ENCODE measurements at places on chromosomes 12 and 14.

GRCh38 chr14:104935955-104936354 is 11.3 kb downstream of the PLD4 start:
- DNase-seq = peak; percentile 9

DNA sequence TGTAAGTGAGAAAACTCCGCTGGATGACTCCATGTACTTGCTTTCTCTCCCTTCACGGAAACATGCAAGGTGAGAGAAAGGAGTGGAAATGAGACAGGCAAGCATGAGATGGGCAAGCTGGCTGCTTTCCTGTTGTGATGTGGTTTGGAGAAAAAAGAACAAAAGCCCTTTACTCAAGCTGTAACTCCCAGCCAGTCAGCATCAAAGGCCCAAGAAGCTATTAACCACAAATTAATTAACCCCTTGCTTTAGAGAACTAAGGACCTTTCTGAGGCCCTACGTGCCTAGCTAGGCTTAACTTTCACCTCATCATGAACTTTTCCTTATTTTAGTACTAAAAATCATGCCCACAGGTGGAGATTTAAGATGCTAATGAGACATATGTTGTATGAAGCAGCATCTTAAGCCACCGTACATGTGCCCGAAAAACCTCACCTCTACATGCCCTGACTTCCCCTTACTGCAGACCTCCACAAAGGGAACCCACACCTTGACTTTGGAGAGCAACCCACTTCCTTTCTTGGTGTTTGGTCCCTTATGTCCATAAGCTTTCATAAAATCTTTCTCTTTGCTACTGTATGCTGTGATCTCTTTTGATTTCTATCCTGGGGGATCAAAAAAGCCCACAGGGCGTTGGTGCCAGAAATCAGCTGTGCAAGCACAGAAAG is 87.0 kb downstream of the GALNT8 start:
- DNase-seq = no peak

GRCh38 chr14:61388173-61388975 is 67.0 kb downstream of the PRKCH start:
- DNase-seq = peak; percentile 55

- no peak for DNase-seq
These were observed 2.6 kb upstream of the RASAL1 start for GRCh38 chr12:113137861-113138783.

- peak; percentile 34 for DNase-seq
These were observed 1349.1 kb downstream of the TMEM121 start for GRCh38 chr14:106875503-106875902.

DNA sequence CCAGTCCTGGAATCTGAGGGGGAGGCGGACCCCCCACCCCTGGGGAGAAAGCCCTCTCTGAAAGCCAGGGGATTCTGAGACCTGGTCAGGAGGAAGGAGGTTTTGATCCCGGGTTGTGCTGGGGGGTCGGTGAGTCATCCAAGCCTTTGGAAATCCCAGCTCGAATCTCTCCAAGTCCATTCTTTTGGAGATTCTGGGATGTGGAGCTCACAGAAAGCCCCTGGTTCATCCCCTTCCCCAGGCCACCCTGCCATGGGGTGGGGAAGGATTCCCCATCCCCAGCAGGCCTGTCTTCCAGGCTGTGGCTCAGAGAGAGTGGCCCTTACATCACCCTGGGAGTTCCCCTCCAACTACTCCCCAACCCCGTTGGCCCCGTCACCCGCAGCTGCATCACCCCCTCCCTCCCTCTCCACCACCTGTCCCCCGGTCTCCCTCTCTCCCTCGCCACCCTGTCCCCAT is 14.3 kb downstream of the EXOC3L4 start:
- peak; percentile 84 for DNase-seq

DNA sequence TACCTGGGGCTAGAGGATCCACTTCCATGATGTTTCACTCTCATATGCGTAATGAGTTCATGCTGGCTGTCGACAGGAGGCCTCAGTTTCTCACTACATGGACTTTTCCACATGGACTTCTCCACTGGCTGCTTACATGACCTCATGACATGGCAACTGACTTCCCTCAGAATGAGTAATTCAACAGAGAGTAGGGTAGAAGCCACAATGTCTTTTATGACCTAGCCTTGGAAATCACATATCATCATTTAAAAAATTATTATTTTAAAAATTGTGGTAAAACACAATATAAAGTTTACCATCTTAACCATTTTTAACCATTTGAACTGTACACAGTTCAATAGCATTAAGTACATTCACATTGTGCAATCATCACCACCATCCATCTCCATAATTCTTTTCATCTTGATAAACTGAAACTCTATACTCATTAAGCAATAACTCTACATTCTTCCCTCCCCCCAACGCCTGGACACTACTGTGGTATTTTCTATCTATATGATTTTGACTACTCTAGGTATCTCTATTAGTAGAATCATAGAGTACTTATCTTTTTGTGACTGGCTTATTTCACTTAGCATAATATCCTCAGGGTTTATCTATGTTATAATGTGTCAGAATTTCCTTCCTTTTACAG is 144.5 kb downstream of the TGFB3 start:
- no peak for DNase-seq

DNA sequence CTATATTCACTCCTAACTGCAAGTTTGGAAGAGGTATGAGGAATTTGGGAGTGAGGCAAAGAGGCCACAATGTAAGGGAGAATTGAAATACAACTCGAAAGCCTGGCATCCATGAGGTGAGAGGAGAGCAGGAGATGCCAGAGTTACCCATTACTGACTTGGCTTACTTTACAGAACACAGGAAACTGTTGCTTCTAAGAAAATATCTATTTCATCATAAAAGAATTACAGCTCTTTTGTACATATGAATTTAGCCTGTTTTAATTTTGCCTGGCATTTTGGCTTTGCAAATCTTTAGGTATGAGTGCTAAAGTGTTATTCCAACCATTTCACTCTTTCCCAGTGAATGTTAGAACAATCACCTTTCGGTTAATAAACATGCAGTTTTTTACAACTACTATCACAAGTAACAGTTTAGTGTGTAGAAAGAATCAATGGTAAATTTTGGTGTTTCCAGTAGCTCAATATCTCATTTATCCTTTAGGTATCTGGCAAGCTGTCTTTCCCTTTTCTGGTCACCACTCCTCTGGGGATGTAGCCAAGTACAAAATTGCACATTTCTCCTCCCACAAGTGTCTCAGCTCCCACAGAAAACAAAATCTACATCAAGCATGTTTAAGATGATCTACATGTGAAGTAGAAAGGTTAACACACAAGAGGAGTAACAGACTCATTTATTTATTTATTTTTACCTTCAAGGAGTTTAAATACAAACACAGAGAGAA is 196.6 kb upstream of the DCN start:
- DNase-seq = no peak

DNA sequence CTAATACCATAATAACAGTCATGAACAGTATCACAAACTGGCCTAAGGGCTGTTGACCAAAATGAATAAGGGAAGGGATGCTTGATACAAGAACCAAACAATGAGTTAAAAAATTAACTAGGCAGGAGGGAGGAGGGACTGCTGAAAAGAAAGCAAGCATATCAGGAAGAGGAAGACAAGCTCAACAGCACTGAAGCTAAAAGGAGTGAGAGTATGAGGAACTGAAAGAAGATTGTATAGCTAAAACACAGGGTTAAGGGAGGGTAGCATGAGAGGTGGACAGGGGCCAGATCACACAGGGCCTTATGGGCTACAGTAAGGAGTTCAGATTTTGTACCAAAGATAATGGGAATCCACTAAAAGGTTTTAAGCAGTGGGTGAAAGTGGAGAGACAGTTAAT is 34.1 kb downstream of the ITGA7 start:
- DNase-seq = peak; percentile 73
